ENCODE measurements at places on chromosomes 6 and 20.

DNA sequence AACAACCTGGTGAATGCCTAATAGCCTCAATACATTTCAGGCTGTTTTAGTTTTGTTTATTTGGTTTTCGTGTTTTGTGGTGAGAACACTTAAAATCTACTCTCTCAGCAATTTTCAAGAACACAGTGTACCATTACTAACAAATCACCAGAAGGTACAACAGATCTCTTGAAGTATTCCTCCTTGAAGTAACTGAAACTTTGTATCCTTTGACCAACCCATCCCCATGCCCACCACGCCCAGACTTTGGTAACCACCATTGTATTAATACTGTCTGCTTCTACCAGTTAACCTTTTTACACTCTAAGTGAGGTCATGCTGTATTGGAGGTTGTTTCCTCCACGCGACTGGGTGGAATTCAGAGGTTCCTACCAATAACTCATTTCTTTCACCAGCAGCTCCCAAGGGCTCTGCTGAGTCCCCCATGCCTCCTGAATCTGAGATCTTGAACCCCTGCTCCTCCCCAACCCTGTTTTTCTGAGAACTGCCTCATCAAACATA is 5.7 kb upstream of the TRIM40 start:
- no peak for DNase-seq

- no peak for DNase-seq
These were observed 521.1 kb downstream of the TFAP2B start for GRCh38 chr6:51339728-51340127.

- DNase-seq: no peak
These were observed 2.1 kb downstream of the DEF6 start for GRCh38 chr6:35299674-35300073.

- DNase-seq: no peak
These were observed 24.4 kb downstream of the PLCB1 start for GRCh38 chr20:8156235-8157079.

- peak; percentile 44 for DNase-seq
These were observed 2.0 kb upstream of the PLCG1 start for GRCh38 chr20:41135187-41135887.

- no peak for DNase-seq
These were observed 75.0 kb upstream of the EXOC2 start for GRCh38 chr6:767755-768512.

DNA sequence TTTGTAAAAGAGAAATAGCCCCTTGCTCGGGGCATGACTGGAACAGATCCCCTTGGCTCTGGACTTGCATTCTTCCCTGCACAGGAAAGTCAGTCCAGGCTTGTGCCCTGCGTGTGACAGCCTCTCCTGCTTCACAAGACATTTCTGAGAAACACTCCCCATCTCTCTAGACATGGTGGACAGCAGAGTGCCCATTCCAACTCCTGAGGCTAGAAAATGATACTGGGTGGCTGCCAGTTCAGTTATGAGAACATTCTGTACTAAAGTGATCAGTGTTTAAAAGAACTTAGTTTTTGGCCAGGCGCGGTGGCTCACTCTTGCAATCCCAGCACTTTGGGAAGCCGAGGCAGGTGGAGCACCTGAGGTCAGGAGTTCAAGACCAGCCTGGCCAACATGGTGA is 41.3 kb downstream of the TGM3 start:
- DNase-seq: no peak

DNA sequence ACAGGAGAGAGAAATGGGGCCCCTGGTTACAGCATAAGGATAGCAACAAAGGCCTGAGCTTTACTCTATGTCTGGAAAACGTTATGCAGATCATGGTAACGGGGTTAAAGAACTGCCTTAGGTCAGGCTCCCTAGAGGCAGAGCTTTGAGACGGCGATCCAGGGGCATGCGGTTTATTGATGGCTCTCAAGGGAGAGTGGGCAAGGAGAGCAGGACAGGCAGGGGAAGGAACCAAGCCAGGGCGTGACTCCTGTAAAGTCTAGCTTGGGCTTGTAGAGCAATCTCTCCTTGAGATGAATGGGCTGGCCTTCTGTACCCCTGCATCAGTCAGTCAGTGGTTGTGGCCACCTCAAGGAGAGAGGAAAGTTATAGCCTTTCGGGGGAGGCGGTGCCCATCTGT is 12.5 kb upstream of the FERMT1 start:
- no peak for DNase-seq

DNA sequence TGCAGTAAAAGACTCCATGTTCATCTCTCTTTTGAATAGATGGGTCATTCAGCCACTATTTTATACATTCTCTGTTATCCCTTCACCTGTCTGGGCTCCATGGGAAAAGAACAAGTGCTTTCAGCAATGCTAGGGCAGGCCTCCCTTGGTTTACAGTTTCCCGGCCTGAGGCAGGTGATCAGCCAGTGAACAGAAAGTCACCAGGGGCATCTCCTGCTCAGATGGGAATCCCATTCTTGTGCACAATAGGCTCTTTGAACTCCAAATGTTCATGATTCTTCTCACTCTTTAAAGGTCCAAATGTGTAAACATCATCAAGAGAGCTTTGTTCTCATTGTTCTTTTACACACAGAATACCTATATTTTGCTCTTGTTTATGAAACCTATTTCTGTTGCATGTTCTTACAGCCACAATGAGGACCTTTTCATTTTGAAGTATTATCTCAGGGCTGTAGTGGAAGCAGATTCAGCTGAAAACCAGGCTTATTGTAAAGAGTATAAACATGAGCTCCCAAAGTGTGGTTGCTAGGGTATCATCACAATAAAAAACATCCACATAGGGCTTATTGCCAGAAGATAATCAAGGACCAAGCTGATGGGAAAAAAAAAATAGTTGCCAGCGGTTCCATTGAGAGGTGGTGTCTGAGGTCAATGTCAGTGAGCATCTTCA is 267.1 kb upstream of the SGK1 start:
- no peak for DNase-seq

GRCh38 chr6:83226517-83226916 is 33.4 kb downstream of the RWDD2A start:
- DNase-seq: no peak

- DNase-seq: no peak
These were observed 161.7 kb upstream of the AFDN start for GRCh38 chr6:167664678-167665660.

GRCh38 chr20:8721098-8721497 is 347.8 kb upstream of the PLCB4 start:
- DNase-seq: no peak

DNA sequence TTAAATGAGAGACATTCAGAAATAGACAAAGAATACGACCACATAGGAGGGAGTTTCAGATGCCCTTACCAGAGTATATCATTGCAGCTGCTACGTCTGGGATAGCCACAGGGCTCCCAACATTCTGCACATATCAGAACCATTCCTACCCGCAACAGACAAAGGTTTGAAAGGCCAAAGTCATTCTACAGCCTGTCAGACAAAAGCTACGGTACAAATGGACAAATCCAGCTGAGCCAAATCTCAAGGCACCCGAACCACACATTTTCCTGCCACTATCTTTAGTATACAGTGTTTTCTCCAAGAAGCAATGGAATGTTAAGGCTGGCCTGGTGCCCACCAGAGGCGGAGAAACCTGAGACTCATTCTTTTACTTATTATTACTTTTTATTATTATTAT is 30.5 kb upstream of the LYRM2 start:
- no peak for DNase-seq

- no peak for DNase-seq
These were observed 71.0 kb upstream of the SLC22A16 start for GRCh38 chr6:110547266-110547964.

DNA sequence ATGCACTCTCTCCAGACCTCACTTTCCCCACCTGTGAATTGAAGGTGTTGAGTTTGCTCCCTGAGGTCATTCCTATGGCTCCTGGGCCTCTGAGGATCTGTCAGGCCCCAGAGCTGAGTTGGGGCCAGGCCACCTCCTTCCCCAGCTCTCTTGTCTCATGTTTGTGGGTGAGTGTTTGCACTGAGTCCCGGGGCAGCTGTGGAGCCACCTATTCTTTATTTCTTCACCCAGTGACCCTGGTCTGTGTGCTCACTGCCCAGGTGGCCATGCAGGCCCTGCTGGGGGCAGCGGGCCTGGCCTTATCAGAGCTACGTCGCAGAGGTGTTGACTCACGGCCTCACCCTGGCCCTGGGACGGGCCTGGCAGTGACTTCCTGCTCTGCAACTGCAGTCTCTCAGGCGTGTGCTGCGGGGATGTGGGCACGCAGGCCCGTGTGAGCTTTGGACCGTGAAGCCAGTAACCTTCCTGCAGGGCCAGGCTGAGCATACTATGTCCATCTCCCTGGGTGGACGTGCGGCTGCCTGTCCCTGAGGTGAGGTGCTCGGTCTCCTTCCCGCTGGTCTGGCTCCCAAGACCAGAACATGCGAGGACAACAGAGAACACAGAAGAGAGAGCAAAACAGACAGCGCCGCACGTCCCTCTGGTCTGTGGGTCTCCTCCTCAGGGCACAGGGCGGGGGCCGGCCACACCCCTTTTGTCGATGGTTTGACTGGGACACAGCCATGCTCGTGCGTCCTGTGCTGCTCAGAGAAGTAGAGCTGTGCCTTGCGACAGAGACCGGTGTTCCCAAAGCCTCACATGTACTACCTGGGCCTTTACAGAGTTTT is 12.1 kb downstream of the TMEM181 start:
- no peak for DNase-seq

DNA sequence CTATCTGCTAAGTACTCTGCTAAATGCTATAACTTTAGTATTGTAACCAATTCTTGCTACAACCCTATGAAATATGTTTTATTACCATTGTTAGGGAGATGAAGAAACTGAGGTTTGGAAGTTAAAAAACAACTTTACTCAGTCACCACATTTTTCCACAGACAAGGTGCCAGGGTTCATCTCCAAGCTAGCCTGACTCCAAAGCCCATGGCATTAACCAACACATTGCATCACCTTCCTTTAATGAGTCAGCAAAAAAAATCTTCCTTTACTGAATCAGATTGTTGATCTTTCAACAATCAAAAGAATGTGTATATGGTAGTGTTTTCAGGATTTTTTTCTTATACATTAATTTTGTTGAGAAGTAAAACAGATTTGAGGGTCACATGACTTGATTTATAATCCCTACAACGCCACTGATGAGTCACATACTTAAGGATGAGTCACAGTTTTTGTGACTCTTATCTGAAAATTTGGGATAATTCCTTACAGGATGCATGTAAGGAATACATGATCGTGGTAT is 41.5 kb downstream of the MAN1A1 start:
- DNase-seq: no peak

DNA sequence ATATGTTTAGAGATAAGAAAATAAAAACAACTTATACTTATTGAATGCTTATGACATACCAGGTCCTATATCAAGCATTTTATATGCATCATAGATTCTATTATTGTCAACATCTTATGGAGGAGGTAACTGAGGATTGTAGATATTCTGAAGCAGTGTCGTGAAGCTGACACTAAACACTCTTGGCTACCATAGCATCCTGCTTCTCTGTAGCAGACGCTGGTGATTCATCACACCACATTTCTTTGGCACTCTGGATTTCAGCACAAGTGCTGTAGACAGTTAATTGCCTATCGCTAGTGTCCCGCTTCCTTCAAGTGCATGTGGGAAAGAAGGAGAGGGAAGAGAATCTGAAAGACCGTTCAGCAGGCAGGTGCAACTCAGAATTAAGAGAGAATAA is 317.1 kb downstream of the PLCB1 start:
- DNase-seq: no peak

DNA sequence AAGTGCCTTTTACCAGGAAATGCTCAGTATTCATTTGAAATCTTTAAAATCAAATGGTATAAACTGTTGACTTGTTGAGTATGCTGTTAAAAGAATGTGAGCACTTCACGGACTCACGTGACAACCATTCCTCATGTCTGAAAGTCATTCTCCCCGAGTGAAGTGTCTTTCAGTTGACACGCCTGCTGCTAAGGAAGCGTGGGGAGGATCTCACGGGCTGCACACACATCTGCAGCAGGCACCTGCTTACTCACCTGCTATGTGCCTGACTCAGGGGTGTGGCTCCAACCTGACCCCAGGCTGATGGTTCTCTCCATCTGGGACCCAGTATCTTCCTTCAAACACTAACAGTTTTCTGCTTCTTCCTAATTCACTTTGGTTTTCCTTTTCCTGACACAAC is 32.7 kb downstream of the WDR27 start:
- no peak for DNase-seq

- peak; percentile 17 for DNase-seq
These were observed 3.6 kb upstream of the MATN4 start for GRCh38 chr20:45311589-45312211.

DNA sequence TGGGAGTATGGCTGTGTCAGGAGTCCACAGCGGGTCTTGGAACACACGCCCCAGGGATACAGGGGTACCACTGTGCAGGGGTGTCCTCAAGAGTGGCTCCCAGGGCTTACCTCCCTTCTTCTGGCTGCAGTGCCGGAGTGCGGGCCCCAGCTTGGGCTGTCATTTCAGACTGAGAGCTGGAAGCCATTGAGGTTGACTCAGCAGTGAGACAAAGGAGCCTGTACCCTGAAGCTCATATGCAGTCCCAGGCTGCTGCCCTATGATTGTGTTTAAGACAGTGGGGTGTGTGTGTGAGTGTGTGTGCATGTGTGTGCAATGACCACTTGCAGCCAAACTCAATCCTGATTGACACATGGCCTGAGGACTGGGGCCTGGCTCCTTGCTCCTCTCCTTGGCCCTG is 167.7 kb upstream of the AFDN start:
- no peak for DNase-seq

DNA sequence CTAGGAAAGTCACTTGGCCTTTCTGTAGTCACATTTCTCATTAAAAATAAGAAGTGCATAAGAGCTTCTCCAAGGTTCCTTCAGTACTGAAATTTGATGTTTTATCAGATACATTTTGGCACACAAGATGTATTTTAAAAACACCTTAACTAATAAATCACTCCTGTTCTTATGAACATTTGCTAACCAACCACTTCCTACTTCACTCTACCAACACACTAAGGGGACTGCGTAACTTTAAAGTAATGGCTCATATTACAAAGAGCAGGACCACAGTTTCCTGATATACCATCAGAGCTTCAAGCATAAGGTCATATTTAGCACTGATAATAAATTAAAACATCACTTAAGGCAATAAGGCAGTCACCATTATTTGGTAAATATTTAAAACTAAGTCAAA is 104.4 kb downstream of the RALGAPA2 start:
- DNase-seq: no peak

DNA sequence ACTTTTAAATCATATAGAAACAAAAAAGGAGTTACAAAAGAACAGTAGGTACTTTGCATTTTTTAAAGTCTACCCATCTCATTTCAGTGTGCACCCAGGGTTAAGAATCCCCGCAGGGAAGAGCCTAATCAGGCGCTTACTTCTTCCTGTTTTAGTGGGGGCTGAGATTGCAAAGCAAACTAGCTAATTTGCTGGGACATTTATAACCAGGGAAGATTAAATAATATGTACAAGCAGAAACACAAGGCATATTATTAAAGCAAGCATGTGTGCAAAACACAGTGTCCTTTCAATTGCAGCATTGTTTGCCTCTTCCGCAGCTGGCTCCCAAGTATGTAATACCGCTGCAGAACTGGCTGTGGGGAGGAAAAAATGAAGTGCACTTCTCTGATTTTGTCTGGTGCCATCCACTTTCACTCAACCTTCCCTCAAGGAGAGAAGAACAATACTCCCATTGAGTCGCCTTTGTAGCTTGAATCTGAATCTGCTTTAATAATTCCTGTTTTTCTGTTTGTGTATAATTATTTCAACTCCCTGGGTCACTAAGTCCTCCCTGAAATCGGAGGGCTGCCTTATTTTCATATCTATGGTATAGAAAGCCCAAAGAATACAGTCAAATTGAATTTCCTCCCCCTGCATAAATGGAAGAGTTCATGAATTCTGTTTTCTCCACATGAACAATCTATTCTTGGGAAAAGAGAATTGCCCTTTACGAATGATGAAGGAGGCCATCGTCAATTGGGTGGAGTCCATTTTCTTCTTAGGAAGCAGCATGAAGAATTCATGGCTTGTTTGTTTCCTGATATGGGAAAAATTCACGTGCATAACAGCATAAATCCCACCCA is 23.3 kb upstream of the BCAS1 start:
- DNase-seq: no peak
